ENCODE measurements at places on chromosomes 5 and 9.

DNA sequence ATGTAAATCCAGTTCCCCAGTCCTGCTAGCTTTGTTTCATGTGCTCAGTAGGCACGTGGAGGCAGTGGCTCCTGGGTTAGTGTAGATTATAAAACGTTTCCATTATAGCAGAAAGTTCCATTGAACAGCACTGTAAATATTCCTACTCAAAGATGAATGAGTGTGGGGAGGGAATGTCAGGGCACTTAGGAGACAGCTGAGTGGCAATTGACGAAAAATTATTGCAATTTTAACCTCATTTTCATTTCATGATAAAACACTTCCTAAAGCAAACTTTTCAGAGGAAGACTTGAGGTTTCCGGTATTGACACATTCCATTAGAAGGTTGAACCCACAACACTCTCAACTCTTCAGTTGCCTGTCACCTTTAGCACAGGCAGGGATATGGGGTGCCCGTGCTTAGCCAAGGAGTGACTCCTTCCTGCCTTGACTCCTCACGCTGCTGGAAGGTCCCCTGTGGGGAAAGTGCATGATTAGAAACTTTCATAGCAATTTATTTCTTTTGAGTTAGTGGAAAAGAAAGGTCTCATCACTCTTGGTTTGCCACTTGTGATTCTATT, 41.2 kb downstream of the SLC46A2 start:
- DNase-seq: no peak

GRCh38 chr5:74629326-74629725, 11.2 kb downstream of the ENC1 start:
- no peak for DNase-seq

DNA sequence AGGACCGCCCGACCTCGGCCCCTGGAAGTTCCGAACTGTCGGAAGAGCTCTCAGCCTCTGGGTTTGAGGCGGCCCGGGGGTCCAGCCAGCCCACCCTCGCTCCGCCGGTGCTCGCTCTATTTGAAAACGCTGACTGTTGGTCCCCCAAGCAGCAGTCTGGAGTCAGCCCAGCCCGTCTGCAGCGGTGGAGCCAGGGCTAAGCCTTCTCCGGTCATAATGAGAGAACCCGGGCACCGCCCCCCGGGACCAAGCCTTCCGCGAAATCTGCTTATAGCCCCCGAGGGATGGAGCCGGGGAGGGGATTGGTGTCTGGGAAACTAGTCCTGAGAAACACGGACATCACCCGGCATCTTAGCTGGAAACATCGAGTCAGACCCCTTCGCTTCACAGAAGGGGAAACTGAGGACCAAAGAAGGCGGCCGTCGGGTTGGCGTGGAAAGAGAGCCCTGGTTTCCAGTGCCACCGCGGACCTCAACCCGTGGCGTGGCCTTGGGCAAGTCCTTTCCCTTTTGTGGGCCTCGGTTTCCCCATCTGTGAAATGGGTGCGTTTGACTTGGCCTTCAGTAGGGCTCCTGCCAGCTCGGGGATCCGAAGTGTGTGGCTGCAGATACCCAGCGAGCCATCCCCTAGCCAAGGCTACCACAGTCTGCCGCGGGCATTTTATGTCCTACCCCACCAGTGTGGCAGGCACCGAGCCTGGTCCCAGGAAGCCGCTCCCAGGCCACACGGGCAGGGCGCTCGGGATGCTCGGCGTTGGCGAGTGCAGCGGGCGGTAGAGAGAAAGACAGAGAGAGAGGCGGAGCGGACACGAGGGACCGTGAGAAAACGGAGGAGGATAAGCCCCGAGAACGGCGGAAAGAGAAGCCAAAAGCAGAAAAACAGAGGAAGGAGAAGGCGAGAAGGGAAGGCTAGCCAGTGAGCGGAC, 857 bp downstream of the ADAM19 start:
- DNase-seq: no peak

DNA sequence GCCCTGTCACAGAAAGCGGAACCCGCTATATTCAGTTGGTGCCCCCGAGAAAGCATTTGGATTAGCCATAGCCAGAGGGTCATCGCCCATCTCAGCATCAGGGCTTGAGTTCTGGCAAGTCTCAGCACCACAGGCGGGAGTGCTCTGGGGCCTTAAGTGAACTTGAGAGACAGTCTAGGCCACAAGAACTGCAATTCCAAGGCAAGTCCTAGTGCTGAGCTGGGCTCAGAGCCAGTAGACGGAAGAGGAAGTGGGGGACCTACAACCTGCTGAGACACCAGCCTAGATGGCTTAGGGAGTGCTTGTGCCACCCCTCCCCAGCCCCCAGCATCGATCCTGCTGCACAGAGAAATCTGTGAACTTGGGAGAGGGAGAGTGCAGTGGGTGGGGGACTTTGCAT, 594.9 kb downstream of the CCDC171 start:
- no peak for DNase-seq

- DNase-seq: no peak
Observed at GRCh38 chr5:86858442-86858841, 240.7 kb downstream of the COX7C start.

DNA sequence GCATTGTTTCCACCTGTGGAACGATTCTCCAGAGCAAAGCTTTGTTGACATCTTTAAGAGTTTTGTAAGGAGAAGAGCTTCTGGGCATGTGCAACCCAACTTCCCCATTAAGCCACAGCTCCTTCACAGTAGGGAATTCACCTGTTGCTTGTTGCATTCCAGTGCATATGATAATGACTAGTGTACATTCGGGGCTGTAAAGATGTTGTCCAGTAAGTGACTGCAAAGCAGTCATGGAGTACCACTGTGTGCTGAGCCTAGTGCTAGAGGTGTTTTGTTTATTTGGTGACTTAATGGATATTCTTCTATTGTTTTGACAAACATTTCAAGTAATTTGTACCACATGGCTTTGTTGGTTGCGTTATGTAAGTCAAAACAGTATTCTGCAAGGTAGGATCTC, 12.8 kb downstream of the UGCG start:
- DNase-seq: no peak

All from GM04503 (cell line).